ACHN (cell line): ENCODE measurements at places on chromosomes 1 and 21.

DNA sequence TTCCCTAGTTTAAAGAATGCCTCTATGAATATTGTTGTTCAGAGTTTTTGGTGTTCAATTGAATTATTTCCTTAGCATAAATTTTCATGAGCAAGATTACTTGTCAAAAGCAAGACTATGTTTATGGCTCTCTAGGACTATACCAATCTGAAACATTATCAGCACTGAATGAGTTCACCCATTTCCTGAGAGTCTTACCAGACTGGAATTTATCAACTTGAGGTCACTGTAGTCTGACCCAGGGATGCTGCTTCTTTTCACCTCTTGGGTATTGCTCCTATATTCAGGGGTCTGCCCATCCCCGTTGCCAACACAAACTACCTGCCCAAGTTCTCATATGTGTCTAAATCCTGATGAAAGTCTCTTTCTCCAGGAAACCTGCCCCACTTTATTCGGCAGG, 42.6 kb downstream of the OPTC start:
- DNase-seq = no peak

DNA sequence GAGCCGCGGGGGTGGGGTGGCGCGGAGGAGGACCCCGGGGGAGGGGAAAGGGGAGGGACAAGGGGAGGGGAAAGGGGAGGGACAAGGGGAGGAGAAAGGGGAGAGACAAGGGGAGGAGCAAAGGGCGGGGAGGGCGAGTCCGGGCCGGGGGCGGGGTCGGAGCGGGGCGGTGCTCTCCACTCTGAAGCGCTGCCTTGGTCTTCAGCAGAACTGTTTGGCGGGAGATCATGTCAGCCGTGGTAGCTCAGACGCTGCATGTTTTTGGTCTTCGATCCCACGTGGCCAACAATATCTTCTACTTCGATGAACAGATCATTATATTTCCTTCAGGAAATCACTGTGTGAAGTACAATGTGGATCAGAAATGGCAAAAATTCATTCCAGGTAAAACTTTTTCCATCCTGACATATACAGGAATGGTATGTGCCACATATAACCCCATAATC, 420 bp downstream of the CFAP57 start:
- DNase-seq = peak; percentile 77

DNA sequence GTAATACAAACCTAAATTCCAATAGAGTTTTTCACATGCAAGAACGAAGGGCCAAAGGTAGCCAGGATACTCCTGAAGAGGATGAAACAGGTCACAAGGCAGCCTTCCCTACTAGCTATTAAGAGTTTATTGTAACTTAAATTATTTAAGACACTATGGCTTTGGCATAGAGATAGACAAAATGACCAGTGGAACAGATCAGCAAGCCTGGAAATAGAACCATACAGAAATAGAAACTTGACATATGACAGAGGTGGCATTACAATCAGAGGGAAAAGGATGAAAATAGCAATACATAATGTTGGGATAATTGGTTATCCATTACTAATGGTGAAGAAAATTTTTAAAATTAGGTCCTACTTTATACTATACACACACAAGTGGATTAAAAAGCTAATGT, 16.5 kb downstream of the GFI1 start:
- DNase-seq = no peak

DNA sequence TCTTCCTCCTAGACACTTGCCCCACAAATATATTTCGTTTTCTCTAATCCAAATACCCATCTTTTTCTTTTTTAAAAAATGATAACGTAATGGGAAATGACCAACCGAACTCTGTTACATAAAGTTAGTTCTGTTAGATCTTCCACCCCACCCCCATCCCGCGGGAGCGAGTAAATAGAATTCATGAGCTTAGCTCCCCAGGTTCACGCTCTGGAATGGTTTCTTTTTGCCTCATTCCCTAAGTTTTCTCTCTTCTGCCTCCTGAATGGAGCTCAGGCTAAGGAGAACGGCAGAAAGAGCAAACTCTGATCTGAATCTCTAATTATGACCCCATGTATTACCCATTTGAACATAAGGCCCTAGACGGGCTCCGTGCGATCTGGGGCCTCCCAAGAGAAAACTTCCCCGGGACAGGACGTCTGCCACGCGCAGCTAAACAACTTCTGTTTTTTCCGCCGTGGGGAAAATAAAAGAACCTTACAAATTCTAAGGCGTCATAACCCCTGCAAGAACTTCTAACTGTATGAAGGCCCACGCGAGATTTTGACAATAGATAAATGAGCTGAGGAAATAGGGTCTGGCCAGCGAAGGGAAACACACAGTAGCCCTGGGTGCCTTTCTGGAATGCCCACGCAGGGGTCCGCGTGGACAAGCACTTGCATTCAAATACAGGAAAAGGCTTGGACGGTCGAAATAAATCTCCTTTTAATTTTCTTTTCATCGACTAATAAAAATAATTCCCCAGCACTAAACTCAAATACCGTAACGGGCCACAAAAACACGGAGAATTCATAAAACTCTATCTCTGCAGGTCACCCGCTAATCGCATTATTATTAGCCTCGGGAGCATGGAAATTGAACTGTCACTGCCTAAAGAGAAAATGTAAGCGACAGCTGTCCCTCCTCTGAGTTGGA, 2.2 kb downstream of the TBX15 start:
- DNase-seq = no peak

DNA sequence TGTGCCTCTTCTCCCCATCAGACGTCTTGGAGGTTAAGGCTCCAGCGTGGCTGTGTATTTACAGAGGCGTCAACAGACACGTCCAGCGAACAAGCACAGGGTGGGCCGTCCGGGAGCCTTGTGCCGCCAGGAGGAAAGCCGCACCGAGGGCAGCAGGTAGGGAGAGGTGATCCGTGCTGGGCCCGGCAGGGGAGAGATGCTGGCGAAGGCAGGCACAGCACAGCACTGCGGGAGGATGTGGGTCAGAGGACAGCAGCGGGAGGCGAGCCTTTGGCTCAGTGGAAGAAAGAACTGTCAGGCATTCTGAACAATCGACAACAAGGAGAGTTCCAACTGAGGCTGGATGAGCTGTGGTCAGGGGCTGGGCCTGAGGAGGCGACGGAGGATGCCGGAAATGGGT, 144.1 kb upstream of the TNR start:
- DNase-seq = no peak
